ENCODE measurements at places on chromosomes 3 and 15. TPM values are rescaled to one million over a fixed set of nuclear protein-coding genes. Genes with fewer than 3 reads are reported as not detected.

Gene TMEM207
- not detected for total RNA-seq

DNA sequence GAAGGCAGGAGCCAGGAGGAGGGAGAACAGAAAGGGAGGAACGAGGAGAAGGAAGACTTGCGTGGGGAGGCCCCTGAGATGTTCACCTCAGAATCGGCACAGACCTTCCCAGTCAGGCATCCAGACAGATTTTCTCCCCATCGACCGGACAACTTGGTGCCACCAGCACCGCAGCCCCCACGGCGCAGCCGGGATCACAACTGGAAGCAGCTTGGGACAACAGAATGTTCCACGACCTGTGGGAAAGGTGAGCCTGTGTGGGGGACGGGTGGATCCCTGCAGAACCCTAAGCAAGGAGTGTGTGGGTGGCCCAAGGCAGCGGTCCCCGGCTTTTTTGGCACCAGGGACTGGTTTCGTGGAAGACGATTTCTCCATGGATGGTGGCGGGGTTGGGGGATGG is 72.6 kb upstream of the NR2E3 start:
- no peaks in the 10 kb centered on the region for H3K36me3 ChIP-seq
- no peaks in the 10 kb centered on the region for H3K4me1 ChIP-seq
- H3K27me3 ChIP-seq, result no peaks in the 10 kb centered on the region
- DNase-seq, result no peak
- H3K4me3 ChIP-seq, result no peak overlapping the region
- no peak overlapping the region for H3K27ac ChIP-seq

DNA sequence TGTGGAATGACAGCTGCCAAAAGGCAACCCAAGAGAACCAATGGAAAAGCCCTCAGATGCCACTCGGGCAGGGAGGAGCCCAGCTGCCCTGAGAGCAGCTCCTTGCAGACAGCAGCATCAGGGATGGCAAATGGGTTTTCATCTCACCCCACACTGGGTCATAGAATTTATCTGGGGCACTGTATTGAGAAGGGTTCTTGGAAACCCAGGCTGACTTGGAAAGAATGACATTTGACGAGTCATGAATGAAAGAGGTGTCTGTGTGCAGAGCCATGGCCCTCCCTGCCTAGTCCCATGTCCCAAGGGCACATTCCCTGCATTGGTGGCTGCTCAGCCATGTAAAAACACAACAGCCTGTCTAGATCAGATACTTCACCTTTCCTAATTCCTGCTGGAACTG is 157.9 kb upstream of the BHLHE40 start:
- peak overlapping the region; percentile 40 for H3K27ac ChIP-seq
- H3K27me3 ChIP-seq, result no peaks in the 10 kb centered on the region
- no peak overlapping the region for H3K4me3 ChIP-seq
- no peaks in the 10 kb centered on the region for H3K36me3 ChIP-seq

Gene DNAH1
- total RNA-seq, result 7.5 TPM

Gene GOLGA6A
- total RNA-seq, result not detected

DNA sequence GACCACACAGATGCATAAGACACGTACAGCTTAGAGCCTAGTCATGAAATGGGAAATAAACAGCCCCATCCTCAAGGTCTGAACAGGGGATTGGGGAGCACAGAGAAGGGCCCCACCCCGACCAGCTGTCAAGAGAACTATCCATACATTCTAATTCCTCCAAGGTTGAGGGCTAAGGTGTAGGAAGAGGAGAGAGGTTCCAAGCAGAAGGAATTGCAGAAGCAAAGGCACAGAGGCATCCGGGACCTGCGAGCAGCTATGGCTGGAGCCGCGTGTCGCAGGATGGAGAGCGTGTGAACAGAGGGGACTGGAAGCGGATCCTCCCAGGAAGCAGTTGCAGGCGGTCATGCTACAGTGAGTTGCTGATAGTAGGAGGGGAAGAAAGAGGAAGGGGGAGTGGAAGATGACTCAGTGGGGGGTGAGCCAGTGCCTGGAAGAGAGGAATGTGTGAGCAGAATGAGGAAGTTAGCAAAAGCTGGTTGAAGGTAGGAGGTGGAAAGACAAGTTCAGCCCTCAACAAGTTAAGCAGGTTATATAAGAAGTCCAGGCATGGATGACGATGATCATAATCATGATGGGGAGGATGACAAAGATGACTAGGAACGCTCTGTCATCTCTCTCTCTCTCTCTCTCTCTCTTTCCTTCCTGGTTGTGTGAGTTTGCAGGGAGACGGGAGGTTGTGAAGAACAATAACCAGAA is 89.7 kb downstream of the LIPC start:
- H3K27me3 ChIP-seq, result no peaks in the 10 kb centered on the region
- no peaks in the 10 kb centered on the region for H3K36me3 ChIP-seq

DNA sequence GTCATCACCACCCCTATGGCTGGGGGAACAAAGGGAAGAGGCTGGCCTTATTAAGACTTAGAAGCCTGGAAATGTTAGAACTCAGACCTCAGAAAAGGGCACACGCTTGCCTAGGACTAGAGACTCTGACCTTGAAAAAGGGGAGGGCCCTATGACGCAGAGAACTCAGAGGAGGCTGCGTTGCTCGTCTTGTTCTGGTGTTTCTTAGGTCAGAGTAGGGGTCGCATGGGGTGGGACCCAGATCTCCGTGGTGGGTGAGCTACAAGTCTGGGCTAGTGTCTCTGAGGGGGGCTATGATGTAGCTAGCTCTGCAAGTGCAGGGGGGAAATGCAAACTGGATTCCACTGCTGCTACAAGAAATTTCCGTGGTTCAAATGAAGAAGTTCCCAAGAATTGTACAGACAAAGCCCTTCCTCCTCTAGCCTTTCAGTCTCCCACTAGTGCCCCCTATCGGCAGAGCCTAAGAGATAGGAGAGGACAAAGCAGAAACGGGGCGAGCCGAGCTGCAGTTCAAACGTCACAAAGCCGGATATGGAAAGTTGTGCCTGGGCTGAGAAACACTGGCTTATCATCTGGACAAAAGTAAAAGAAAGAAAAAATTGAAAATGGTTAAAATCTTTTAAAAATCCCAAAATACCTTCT is 392.9 kb upstream of the ROBO2 start:
- H3K4me3 ChIP-seq, result no peak overlapping the region
- H3K36me3 ChIP-seq, result no peaks in the 10 kb centered on the region
- no peak overlapping the region for H3K27ac ChIP-seq
- DNase-seq, result no peak

DNA sequence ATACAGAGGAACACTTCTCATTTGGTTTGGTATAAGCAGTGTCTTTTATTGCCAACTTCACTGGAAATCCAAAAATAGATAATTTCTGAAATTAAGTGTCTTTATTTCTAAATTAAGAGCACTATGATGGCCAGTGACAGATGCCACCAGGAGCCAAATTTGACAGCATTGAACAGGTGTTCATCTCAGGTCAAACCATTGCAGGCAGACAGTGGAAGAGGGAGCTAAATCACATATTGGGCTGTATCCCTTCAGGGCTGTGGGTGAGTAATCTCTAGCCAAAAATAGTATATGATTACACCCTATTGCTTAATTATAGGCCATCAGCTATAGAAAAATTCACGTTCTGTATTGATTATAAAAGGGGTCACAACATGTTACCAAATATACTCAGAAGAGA is 457.7 kb downstream of the NAALADL2 start:
- no peaks in the 10 kb centered on the region for H3K36me3 ChIP-seq
- H3K27ac ChIP-seq, result no peak overlapping the region
- no peak overlapping the region for H3K4me3 ChIP-seq
- no peak for DNase-seq

- no peak overlapping the region for H3K4me3 ChIP-seq
- H3K27ac ChIP-seq, result no peak overlapping the region
- H3K36me3 ChIP-seq, result no peaks in the 10 kb centered on the region
- no peak for DNase-seq
Observed at GRCh38 chr15:62942428-62942827, 100.1 kb upstream of the TPM1 start.

Gene CPN2
- total RNA-seq, result not detected

DNA sequence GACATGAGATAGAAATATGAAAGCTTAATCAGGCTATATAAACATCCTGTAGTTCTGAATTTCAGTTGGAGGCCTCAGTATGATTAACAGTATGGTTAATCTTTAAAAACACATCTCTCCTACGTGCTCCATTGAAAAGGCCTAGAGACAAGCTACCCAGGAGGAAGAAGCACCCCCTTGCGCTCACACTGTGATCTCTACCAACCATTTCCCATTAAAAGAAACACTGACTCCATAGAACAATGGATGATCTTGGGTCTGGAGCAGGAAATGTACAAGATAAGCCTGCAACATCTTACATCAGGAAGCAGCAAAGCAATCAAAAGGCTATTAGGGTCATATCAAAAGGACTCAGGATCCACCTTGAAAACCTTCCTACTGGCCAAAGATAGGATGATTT is 3.4 kb upstream of the EOGT start:
- no peak overlapping the region for H3K27ac ChIP-seq
- H3K4me3 ChIP-seq, result no peak overlapping the region
- H3K36me3 ChIP-seq, result no peaks in the 10 kb centered on the region

- H3K27me3 ChIP-seq, result no peaks in the 10 kb centered on the region
- no peaks in the 10 kb centered on the region for H3K4me1 ChIP-seq
- H3K27ac ChIP-seq, result no peak overlapping the region
- DNase-seq, result no peak
Observed at GRCh38 chr3:39208463-39209055, 16.2 kb upstream of the XIRP1 start.

Gene RAD18
- total RNA-seq, result 8.6 TPM

GRCh38 chr3:43001094-43001553 is 22.0 kb downstream of the GASK1A start:
- H3K27me3 ChIP-seq, result no peaks in the 10 kb centered on the region
- no peaks in the 10 kb centered on the region for H3K36me3 ChIP-seq
- H3K4me3 ChIP-seq, result no peak overlapping the region

Gene PLS1
- total RNA-seq, result 15.7 TPM

Gene FSD2
- under 0.01 TPM for total RNA-seq

GRCh38 chr3:31219131-31219843 is 313.4 kb upstream of the STT3B start:
- no peaks in the 10 kb centered on the region for H3K27me3 ChIP-seq
- no peaks in the 10 kb centered on the region for H3K36me3 ChIP-seq
- no peaks in the 10 kb centered on the region for H3K4me1 ChIP-seq
- no peak overlapping the region for H3K27ac ChIP-seq
- H3K4me3 ChIP-seq, result no peak overlapping the region

DNA sequence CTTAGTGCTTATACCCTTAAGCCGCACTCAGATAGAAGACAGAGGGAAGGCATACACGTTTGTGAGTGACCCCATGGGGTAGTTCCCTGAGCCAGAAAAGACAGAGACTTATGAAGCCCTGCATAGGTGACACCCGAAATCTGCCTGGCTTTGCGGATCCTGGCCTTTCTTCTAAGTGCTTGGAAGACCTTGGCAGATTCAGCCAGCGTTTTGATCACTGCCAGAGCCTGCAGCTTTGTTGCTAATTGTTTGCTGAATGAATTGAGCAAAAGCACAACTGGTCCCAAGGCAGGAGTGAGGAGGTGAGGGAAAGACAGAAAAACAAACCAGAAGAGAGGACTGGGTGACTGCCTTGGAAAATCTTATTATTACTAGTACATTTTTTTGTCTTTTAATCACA is 168.3 kb upstream of the ICE2 start:
- DNase-seq, result no peak
- H3K27me3 ChIP-seq, result no peaks in the 10 kb centered on the region
- H3K4me3 ChIP-seq, result no peak overlapping the region
- H3K4me1 ChIP-seq, result no peaks in the 10 kb centered on the region

Gene THRB
- 40.2 TPM for total RNA-seq

Gene PPIB
- total RNA-seq, result 312 TPM

DNA sequence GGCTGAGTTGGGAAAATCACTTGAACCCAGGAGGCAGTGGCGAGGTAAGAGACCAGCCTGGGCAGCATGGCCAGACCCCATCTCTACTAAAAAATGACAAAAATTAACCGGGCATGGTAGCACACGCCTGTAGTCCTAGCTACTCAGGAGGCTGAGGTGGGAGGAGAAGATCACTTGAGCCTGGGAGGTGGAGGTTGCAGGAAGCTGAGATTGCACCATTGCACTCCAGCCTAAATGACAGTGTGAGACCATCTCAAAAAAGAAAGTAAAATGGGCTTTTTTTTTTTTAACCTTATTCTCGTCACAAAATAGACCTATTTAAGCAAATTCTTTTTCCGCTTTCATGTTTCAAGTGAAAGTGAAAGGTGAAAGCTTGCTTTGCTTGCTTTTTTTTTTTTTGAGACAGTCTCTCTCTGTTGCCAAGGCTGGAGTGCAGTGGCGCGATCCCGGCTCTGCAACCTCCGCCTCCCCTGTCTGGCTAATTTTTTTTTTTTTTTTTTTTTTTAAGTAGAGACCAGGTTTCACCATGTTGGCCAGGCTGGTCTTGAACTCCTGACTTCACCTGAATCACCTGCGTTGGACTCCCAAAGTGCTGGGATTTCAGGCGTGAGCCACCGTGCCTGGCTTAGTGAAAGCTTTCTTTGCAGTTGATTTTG is 3.6 kb downstream of the PDIA3 start:
- H3K27ac ChIP-seq, result peak overlapping the region; percentile 48
- H3K36me3 ChIP-seq, result no peaks in the 10 kb centered on the region
- no peaks in the 10 kb centered on the region for H3K4me1 ChIP-seq
- no peak for DNase-seq
- H3K4me3 ChIP-seq, result peak overlapping the region; percentile 24

DNA sequence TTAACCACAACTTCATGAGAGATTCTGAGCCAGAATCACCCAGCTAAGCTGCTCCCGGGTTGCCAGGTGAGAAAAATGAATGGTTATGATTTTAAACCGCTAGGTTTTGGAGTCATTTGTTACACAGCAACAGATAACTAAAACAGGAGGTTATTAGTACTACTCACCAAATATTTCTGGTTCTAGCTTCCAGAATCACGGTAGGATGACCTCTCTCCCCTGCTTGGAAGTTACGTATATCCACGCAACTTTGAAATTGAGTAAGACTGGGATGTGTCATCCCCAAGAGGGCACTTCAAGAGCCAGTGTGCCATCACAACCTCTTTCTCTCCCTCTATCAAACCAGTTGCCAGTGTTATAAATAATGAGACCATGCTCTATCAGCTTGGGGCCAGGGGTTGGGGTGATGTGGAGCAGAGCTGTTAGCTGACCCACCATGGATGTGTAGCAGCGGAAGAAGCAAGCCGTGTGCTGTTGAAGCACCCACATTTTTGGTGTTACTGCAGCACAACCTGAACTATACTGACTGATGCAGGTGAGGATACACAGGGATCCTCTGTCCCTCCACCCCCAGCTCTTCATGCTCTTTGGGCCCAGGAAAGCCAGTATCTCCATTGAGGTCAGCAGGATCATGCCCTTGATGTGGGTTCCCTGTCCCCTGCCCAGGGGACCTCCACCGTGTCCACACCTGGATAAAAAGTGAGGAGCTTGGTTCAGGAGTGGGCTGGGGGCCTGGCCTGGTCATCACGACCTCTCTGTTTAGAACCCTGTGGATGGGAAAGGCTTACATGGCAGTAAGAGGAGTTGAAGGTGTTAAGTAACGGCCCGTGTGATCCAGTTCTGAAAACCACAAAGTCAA is 19.4 kb upstream of the ALDH1A3 start:
- peaks cover 7% of the 10 kb centered on the region for H3K4me1 ChIP-seq
- H3K27ac ChIP-seq, result peak overlapping the region; percentile 93
- no peaks in the 10 kb centered on the region for H3K36me3 ChIP-seq
- no peak overlapping the region for H3K4me3 ChIP-seq

Gene ANKUB1
- not detected for total RNA-seq

- H3K36me3 ChIP-seq, result no peaks in the 10 kb centered on the region
- no peak overlapping the region for H3K27ac ChIP-seq
- H3K27me3 ChIP-seq, result no peaks in the 10 kb centered on the region
- DNase-seq, result no peak
Observed at GRCh38 chr15:52727815-52728214, 48.6 kb upstream of the ATOSA start.

GRCh38 chr15:90685591-90686434 is 31.3 kb upstream of the BLM start:
- H3K36me3 ChIP-seq, result no peaks in the 10 kb centered on the region
- no peaks in the 10 kb centered on the region for H3K27me3 ChIP-seq
- no peak for DNase-seq
- no peak overlapping the region for H3K27ac ChIP-seq
- H3K4me1 ChIP-seq, result no peaks in the 10 kb centered on the region
- no peak overlapping the region for H3K4me3 ChIP-seq

Data from breast epithelium (tissue), 4 donors.